ENCODE measurements at places on chromosomes 5 and 9. TPM values are rescaled to one million over a fixed set of nuclear protein-coding genes. Genes with fewer than 3 reads are reported as not detected.

The ANGPTL2 gene
- total RNA-seq: not detected

The ADCY2 gene
- total RNA-seq: not detected

The NCS1 gene
- total RNA-seq: 0.90 TPM

The DMRT1 gene
- not detected for total RNA-seq

The PCDHB12 gene
- not detected for total RNA-seq

The LYSMD3 gene
- total RNA-seq: 30.9 TPM

The LURAP1L gene
- total RNA-seq: not detected

The PRRC1 gene
- total RNA-seq: 57.0 TPM

The OBP2B gene
- not detected for total RNA-seq

The FBN2 gene
- 0.15 TPM for total RNA-seq

The ANKRD34B gene
- total RNA-seq: not detected

The TERT gene
- total RNA-seq: not detected

The HABP4 gene
- total RNA-seq: 35.5 TPM

The PDE8B gene
- total RNA-seq: not detected

The IL3 gene
- not detected for total RNA-seq

DNA sequence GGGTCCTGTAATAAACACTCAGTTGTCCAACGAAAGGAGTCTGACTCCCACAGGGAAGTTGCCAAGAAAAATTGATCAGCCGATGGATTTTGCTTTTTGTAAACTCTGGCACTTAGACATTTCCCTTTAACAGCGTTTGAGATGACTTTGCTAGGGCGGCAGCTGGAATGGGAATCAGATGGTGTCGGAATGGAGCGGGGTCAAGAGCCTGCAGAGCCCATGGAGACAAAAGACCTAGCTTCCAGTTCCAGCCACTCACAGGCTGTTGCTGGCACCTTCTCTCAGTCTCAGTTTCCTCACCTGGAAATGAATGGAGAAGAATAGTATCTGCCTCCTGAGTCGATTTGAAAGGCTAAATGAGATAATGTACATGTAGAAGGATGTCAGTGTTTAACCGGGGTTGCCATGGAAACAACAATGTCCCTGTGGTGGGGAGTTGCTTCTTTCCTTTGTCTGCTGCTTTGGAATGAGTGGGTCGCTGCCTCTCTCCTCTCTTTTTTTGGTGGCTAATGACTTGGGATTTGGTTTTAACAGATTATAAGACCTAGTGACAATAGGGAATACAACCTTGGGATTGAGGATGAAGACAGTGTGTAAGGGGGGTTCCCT lies 137.4 kb downstream of the GAS1 start:
- no peak for DNase-seq

DNA sequence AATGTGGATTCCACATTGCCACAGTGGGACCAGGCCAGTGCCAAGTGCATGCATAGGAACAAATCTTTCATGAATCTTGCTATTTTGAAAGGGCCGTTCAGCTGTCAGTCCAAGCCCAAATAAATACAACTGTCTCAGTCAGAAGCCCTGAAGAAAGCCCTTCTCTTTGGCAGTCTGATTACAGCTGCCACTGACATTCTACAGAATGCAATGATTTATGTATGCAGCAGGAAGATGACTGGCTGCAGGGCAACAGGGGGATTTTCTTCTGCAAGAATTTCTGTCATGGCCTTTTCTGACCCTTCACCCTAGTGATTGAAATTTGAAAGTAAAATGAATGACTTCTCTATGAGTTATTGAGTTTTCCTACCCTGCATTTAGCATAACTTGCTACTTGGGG lies 86.7 kb upstream of the FER start:
- DNase-seq: no peak

GRCh38 chr5:126300293-126300692 lies 122.9 kb upstream of the GRAMD2B start:
- DNase-seq: no peak

DNA sequence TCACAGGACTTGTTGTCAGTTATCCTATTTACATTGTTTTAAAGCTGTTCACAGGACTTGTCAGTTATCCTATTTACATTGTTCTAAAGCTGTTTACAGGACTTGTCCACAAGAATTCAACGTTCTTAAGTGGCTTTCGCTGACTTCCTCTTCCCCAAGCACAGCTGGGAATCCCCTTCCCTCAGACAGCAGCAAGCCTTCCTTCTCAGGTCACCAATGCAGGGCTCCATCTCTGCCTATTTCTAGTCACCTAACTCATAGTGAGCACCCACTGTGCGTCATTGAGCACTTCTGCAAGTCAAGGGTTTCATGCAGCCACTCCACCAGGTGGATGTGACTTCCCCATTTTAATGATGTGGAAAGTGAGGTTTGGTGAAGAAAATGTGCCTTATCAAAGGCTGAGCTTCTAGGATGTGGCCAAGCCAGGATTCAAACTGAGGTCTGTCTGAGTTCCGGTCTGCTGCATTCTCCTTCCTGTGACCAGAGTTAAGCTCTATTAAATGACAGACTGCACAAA lies 109.8 kb upstream of the ZNF462 start:
- no peak for DNase-seq

DNA sequence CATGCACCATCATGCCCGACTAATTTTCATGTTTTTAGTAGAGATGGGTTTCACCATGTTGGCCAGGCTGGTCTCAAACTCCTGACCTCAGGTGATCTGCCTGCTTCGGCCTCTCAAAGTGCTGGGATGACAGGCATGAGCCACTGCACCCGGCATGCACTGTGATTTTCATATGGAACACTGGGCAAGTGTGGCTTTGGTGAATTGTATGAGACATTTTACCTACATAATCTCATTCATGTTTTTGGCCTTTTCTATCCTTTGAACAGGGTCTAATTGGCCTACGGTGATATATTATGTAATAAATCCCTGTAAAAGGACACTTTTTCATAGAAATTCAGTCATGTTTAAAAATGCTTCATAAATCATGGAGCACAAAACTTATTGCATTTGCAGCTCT lies 128.7 kb upstream of the SEMA6A start:
- DNase-seq: no peak

DNA sequence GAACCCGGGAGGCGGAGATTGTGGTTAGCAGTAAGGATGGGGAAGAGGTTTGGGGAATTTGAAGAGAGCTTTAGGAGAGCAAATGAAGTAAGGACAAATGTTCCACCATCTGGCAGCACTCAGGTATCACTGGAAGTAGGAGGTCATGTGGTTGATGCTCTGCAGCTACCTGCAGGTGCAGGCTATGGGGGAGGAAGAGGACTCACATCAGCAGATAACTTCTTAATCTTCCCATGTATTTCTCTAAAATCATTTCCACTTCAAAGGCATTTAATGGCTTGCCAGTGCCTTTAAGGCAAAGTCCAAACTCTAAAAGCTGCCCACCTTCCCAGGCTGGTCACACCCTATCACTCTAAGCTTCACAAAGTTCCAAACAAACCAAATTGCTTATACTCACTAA lies 8.1 kb upstream of the HAVCR1 start:
- DNase-seq: no peak

DNA sequence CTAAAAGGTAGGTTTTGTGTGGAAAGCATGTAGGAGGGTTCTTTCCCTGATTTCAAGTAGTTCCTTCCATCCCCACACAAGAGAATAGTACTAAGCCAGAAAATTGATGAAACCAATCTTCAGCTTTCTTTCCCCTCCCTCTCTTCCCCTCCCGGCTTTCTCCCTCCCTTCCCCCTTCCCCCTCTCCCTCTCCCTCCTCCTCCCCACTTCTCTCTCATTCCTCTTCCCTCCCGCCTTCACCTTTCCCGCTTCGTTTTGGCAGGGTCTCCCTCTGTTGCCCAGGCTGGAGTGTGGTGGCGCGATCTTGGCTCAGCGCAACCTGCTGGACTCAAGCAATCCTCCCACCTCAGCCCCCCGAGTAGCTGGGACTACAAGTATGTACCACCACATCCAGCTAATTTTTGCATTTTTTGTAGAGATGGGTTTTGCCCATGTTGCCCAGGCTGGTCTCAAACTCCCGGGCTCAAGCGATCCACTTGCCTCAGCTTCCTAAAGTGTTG lies 85.8 kb downstream of the ZCCHC7 start:
- DNase-seq: no peak

GRCh38 chr5:2523180-2523579 lies 228.3 kb downstream of the IRX2 start:
- no peak for DNase-seq

GRCh38 chr5:124619121-124619520 lies 127.3 kb downstream of the ZNF608 start:
- DNase-seq: no peak

- no peak for DNase-seq
Observed at GRCh38 chr9:110040788-110041187, 167.2 kb downstream of the C9orf152 start.

DNA sequence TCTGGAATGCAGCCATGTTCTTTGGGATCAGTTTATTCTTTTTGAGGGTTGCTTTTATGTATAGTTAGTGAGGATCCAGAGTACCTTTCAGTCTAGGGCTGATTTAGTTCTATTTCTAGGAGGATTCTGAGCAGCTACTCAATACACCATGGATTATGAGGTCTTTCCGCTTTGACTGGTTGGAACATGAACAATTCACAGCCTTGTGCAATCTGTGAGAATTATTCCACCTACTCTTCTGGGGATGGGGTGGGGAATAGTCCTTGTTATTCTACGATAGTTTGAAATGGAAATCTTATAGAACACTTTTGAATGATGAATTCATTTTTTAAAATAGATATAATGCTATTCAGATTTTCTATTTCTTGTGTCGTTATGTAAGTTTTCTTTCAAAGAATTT lies 212.3 kb upstream of the ARRDC3 start:
- no peak for DNase-seq

DNA sequence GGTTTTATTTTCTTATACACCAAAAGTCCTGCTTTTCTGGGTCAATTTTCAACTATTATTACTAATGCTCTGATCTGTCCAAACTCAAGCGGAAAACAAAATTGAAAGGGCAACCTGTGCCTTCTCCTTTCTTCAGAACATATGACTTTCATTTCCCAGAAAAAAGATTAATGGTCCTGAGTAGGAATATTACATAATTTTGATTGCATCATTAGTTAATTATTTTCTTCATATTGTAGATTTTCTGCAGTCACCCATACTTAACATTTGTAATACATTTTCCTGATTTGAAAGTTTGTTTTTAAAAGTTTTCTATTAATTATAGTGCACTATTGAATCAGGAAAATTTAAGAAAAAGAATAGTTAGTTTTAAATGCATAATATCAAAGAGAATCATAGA lies 1.7 kb upstream of the PCDHB8 start:
- DNase-seq: no peak

GRCh38 chr9:84598921-84599636 lies 70.5 kb upstream of the NTRK2 start:
- DNase-seq: no peak

- no peak for DNase-seq
Observed at GRCh38 chr9:121599872-121600585, 51.4 kb upstream of the DAB2IP start.

- DNase-seq: no peak
Observed at GRCh38 chr5:90274216-90274615, 135.3 kb downstream of the CETN3 start.

GRCh38 chr9:4145482-4145881 lies 154.4 kb downstream of the GLIS3 start:
- DNase-seq: no peak

GRCh38 chr9:125910286-125910685 lies 163.1 kb downstream of the PBX3 start:
- DNase-seq: no peak

DNA sequence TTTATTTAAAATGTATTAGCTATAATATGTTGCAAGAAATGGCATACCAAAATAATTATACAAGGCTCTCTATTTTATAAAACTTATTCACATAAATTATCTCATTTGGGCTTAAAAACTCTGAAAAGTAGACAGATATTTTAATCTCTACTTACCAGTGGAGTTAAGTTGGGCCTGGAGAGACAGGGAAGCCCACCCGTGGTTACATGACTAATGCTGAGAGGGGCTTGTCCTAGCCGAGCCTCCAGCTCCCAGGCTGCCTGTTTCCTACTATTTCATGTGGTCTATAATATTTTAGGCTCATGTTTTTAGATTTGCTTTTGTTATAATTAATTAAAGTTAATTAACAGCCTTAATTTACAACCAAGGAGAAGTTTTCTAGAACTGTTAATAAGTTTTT lies 20.9 kb upstream of the ASPN start:
- DNase-seq: no peak

DNA sequence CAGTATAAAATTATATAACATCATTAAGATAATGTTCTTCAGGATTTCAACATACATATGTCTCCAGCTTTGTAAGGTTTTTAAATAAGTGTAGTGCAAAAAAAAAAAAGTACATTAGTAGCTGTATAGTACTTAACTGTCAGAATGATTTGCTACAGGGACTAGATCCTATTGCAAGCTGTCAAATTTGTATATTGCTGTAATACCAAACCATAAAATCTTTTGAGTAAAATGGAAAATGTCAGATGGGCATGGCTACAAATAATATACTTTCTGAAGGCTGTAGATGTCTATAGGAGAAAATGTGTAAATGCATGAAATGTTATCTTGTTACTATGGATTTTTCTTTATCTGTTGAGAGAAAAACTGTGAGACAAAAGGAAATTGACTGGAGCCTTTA lies 298.5 kb downstream of the KDM4C start:
- no peak for DNase-seq

GRCh38 chr5:178121391-178122276 lies 8.3 kb downstream of the N4BP3 start:
- DNase-seq: no peak

DNA sequence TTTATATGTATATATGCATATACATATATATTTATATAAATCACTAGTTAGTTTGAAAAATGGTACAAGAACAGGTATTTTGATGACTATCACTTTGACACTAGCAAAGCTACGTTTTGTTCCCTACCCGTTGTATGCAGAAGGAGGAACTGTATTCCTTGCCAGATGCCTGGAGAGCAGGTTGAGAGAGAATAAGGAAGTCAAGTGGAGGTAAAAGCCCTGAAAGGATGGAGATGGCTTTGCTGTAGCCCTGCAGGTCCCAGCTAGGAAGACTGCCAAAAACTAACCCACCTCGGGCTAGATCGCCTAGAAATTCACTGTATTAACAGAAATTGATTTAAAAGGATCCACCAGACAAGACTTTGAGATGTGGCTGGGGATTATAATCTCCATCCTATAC lies 229.3 kb downstream of the RFX3 start:
- DNase-seq: no peak

GRCh38 chr5:94870511-94871183 lies 252.2 kb downstream of the SLF1 start:
- DNase-seq: no peak
